Foreskin melanocyte (primary cell): ENCODE measurements at places on chromosomes 6 and 20.

GRCh38 chr6:29759457-29759856 lies 36.2 kb downstream of the HLA-F start:
- no peak for DNase-seq

- DNase-seq: no peak
Measured at GRCh38 chr20:33549229-33549999, 59.5 kb downstream of the CBFA2T2 start.

DNA sequence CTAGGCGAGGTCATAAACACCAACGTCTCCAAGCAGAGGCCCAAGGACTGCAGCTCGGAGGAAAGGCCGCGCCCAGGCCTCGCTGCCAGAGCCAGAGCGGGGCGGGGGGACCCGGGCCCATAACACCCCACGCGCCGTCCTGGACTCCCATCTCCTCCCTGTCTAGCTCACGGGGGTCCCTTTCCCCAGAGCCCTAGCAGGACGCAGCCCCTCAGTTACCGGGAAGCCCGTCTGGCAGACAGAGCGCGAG lies 44.9 kb downstream of the MDFI start:
- peak; percentile 5 for DNase-seq

DNA sequence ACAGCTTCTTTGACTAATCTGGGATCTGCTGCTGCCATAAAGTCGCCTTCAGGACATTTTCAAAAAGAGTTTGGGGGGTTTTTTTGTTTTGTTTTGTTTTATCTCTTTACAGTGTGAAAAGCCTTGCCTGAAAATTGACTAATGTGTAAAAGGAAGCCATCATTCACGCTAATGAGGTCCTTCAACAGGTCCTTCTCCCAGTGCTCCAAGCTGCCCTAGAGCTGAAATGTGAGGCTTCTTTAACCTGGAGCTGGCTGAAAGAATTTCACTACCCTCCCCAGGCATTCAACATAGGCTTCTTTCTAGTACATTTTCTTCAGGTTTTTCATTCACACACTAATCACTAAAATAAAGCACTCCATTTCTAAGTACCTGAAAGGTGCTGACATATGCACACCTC lies 145.1 kb upstream of the PRDM1 start:
- DNase-seq: no peak

DNA sequence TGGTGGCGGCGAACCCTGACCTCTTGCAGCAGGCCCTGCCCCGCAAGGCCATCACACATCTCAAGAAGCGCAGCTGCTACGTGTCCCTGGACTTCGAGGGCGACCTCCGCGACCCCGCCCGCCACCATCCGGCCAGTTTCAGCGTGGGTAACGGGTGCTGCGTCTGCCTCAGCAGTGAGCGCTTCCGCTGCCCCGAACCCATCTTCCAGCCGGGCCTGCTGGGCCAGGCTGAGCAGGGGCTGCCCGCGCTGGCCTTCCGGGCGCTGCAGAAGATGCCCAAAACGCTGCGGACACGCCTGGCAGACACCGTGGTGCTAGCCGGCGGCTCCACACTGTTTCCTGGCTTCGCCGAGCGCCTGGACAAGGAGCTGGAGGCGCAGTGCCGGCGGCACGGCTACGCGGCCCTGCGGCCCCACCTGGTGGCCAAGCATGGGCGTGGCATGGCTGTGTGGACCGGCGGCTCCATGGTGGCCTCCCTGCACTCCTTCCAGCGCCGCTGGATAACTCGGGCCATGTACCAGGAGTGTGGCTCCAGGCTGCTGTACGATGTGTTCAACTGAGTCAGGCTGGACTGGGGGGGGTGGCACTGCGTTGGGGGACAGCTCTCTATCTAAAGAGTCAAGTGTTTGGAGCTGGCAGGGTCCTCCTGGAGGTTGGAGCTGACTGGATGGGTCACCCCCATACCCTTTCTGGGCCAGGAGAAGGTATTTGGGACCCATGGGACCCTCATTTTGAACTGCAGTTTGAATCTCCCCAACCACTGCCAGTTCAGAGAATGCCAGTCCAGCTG lies 1.1 kb downstream of the ACTL10 start:
- DNase-seq: peak; percentile 59

DNA sequence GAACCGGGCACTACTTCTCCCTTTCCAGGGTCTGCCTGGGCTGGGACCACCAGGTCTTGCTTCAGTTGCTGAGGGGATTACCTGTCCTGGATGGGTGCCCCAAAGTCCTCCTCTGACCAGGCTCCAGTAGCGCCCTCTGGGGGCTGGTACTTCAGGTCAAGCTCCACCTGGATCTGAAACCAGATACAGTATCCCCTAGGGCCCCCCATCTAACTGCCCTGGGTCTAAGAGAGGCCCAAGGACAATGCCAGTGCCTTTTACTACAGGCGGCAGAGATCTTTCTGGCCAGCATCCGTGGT lies 11.2 kb upstream of the SPAG4 start:
- DNase-seq: no peak

GRCh38 chr20:19122395-19122794 lies 90.0 kb upstream of the SLC24A3 start:
- DNase-seq: no peak

DNA sequence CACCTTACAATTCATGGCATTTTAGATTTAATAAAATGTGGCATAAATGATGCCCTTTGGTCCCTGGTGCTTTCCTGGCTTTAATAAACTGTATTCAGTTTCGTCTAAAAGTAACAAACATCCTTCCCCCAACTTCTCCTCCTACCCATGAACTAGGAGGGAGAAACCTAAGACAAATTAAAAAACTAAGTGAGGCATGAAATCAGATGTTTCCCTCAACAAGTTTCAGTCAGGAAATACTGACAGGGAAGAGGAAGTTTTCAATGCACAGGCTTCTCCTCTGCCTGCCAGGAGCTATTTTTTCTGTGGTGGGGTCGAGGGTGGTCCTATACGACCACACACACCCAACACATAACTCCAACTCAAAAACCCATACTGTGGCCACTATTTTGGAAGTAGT lies 10.0 kb downstream of the HBS1L start:
- DNase-seq: no peak

DNA sequence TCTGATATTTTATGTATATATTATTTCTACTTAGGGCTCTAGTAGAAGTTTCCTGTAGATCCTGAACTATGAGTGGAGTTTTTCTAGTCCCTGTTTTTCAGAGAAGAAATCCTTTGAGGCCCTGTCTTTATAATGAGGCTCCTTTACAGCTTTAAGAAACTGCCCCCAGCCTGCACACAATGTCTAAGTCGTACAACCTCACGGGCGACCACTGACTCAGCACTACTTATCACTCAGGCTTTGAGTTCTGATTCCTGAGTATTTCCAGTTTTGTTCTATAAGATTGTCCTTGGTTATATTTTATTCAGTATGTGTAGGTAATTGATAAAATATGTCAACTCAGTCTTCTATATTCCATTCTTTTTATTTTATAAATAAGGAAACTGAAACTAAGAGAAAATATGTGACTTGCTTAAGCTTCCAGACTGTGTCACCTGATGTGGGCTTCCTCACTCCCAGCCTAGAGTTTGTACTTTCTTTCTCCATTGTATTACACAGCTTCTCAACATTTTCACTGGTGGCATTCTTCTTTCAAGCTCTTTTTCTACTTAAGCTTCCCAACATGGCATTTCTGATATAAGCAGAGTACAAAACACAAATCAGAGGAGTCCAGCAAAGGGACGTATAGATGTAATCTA lies 167.0 kb downstream of the TBX18 start:
- DNase-seq: no peak

DNA sequence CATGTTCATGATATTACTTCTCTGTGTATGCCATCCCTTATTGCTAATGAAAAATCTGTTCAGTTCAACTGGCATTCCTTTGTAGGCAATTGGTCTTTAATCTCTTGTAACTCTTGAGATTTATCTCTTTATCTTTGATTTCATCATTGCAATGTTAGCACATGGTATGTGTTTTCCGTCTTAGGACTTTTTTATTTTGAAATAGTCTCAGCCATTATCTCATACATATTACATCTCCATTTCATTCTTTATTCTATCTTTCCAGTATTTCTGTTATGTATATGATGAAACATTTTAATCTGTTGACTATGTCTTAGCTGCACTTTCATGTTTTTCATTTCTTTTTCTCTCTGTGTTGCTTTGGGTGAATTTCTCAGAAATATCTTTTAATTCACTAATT lies 58.1 kb downstream of the VSTM2L start:
- no peak for DNase-seq

DNA sequence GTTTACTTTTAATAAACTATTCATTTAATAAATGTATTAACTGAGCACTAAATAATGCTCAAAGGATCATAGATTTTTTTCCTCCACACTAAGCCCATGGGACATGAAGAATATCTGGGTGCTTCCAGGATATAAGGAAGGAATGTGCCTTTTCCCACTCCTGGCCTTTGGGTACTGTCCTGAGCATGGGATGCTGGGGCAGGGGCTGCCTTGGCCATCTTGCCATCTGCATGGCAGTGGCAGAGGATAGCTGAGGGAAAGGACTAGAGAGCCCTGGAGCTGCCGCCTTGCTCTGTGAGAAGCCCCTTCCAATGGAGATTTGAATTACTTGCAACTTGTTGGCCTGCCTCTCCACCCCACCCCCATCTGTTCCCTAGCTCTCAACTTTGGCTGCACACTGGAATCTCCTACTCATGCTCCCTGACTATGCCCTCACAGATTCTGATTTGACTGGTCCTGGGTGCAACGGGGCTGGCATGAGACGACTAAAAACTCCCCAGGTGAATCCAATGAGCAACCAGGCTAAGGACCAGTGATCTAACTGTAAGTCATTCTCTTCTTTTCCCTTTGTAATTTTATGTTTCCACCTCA lies 15.6 kb downstream of the DDRGK1 start:
- no peak for DNase-seq

DNA sequence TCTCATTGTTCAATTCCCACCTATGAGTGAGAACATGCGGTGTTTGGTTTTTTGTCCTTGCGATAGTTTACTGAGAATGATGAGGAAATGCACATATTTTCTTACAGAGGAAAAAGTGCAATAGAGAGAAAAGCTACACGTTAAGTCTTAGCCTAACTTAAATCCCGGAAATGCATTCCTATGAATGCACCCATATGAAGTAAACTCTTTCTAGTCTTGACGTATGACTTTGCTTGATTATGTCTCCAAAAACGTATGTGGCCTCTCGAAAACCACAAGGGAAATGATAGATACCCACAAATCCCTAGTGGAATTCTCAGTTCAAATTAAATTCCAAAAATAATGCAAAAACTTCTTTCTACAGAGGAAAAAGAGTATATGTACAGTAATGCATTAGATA lies 90.7 kb upstream of the SASH1 start:
- no peak for DNase-seq

DNA sequence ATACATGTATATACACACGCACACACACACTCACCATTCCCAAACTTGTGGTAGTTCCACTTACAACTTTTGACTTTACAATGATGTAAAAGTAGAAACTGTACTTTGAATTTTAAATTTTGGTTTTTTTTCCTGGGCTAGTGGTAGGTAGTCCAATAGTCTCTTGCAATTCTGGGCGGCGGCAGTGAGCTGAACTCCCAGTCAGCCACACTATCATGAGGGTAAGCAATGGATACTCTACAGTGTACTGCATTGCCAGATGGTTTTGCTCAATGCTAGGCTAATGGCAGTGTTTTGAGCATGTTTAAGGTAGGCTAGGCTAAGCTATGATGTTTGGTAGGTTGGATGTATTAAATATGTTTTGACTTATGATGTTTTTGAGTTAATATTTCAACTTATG lies 136.2 kb upstream of the GPR6 start:
- no peak for DNase-seq

DNA sequence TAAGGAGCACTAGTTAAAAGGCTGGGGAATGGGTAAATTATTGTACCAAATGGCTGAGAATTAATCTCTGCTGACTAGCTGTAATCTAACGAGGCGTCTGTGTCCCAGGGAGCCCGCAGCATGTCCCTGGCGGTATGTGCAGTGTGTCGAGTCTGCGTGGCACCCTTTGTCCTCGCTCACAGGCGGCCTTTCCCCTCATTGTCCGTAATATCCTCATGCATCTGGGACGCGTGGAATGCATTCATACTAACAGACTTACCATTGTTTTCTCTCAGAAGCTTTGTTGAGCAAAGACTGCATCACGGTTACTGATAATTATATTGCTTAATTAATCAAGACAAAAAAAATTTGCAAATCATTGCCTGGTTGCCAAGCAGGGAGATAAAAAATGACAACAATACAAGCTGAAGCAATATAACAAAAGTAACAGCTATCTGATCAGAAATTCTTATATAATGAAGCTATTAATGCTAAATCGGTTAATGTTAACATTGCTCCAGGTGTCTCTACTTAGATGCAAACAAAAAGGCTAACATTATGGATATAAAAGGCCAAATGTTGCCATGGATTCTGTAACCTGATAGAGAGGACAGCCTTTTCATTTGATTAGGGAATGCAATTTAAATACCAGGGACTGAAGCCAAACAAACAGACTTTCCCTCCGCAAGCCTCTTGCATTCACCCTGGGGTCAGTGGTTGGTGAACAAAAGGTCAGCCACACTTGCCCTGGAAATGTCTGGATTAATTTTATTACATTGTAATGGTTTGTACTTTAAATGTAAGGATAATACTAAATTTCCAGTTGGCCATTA lies 124.8 kb downstream of the INSM1 start:
- no peak for DNase-seq

DNA sequence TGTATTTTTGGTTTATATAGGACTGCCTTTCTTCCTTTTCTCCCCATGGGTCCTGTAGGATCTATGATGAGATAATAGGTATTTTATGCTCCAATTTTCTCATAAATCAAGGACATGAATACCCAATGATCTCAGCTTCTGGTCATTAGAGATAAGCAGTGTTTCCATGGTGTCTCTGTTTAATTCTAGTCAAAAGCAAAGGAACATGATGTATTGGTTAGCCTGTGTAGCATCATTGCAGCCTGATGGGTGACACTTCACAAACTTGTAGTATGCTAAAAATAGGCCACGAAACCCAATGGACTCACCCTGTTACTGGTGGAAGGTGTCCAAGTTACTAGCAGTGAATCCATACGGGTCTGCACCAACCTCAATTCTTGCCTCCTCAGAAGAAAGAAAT lies 116.2 kb upstream of the SNX9 start:
- DNase-seq: no peak

- DNase-seq: no peak
Measured at GRCh38 chr6:160973311-160974250, 18.0 kb upstream of the MAP3K4 start.

GRCh38 chr6:144392536-144392935 lies 107.4 kb downstream of the UTRN start:
- DNase-seq: no peak

GRCh38 chr6:15309611-15310283 lies 63.9 kb downstream of the JARID2 start:
- DNase-seq: no peak

GRCh38 chr6:14436592-14437132 lies 319.1 kb downstream of the CD83 start:
- DNase-seq: no peak

GRCh38 chr6:52503323-52503747 lies 73.5 kb downstream of the TRAM2 start:
- no peak for DNase-seq
